ENCODE measurements at places on chromosomes 16 and 17. TPM values are rescaled to one million over a fixed set of nuclear protein-coding genes. Genes with fewer than 3 reads are reported as not detected.

FAM83G gene
- 3.1 TPM for total RNA-seq

CCL13 gene
- 35.2 TPM for total RNA-seq

NCOR1 gene
- total RNA-seq: 164 TPM

TM4SF5 gene
- total RNA-seq: not detected

ELMO3 gene
- total RNA-seq: 4.5 TPM

DPEP2 gene
- total RNA-seq: 12.6 TPM

TEN1 gene
- total RNA-seq: 14.1 TPM

KRT34 gene
- total RNA-seq: not detected

TLCD2 gene
- total RNA-seq: 11.1 TPM

NOMO2 gene
- 45.7 TPM for total RNA-seq

WNT3 gene
- total RNA-seq: 0.90 TPM
